ENCODE measurements at places on chromosomes 3 and 15.
A peak's percentile ranks its signal among the peaks of the same experiment; 100 is the strongest.

- DNase-seq = no peak
Observed at GRCh38 chr3:136197159-136197793, 1.1 kb upstream of the MSL2 start.

DNA sequence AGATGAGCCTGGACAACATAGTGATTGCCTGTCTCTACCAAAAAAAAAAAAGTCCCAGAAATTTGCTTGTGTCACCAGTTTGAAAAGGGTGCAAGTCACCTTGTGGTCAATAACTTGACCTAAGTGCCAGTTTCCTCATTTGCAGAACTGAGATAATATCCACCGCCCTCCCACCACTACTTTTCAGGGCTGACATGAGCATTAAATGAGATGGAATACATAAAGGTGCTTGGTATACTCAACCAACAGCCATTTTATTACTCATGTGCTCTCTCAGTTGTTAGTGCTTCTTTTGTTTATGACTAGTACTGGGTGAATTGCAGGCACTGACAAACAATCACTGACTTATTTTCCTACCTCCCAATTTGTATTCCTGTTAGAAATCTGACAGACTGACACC is 340.5 kb upstream of the SATB1 start:
- no peak for DNase-seq

DNA sequence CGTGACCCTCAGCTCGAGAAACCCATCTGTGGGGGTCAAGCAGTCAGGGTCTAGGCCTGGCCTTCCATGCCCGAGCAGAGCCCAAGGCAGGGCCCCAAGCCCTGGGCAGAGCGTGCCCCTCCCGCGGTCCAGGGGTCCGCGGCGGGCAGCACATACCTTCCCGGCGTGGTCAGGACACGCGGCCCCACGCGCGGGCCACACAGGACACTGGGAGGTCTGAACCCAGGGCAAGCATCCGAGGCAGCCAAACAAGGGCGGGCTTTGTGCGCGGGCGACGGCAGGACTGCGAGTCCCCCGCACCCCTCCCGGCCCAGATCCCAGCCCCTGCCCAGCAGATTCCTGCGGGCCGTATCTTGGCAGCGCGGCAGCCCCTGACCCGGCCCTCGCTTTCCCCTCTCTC is 61.6 kb upstream of the ACAN start:
- DNase-seq = no peak

- DNase-seq = no peak
Observed at GRCh38 chr3:197465996-197466549, 89.7 kb downstream of the BDH1 start.

DNA sequence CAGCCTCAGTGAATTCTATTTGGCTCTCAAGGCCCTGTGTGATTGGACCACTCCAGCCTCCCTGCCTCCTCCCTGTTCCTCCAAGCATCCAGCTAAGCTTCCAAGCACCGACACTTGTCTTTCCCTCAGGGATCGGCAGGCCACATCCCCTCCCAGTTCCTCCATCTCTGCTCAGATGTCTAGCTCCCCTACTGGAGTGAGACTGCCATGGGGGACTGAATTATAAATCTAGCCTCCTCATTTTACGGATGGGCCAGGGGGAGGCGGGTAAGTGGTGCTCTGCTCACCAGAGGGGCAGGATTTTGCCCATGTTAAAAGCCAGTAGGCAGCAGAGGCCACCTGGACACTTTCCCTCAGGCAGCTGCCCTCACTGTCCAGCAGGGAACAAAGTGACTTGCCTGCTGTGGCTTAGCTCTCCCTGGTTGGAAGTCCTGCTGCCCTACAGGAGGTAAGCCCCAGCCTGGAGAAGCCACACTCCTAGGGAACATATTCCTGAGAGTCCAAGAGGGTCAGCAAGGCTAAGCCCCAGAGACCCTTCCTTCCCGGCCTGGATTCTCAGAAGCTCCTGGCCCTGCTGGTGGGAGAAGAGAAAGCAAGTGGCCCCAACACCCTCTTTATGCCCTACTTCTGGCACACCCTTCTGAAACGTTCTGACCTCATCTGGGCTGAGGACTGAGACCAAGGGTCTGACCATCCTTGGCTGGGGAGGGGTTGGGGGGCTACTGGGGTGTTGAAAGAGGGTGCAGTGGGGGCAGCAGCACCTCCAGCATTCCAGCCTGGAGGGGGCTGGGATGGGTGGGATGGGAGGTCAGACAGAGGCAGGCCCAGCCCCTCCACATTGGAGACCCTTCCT is 9.1 kb upstream of the HHATL start:
- DNase-seq = no peak

DNA sequence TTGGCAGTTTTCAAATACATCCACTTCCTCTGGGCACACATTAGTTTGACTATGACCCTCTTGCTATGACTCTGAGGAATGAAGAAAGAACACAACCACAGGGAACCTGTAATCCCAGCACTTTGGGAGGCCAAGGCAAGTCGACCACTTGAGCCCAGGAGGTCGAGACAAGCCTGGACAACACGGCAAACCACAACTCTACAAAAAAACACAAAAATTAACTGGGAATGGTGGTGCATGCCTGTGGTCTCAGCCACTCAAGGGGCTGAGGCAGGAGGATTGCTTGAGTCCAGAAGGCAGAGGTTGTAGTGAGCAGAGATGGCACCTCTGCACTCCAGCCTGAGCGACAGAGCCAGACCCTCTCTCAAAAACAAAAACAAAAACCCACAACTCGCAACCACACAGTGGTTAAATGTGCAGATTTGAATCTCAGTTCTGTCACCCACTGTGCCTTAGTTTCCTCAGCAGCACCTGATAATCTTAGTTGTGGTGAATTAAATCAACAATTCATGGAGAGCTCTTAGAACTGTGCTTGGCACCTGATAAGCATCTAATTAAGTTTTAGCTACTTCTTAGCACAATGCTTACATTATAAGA is 65.7 kb downstream of the MYLK start:
- DNase-seq = no peak

DNA sequence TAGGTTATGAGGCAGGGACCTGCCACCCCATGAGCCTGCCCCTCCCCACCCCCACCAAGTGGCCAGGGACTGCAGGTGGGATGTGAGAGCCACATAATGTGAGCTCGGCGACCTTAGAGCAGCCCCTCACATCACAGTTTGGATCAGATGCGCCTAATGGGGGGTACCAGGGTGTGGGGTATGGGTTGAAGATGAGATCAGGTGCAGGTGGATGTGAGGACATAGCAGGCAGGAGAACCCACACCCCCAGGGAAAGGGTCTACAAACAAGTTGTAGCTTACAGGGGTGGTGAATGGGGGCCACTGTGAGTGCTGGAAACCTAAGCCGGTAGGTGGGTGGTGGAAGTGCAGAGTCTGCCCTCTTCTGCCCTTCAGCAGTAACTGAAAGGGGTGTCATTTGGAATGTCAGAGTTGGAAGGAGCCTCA is 94.0 kb downstream of the CORO2B start:
- DNase-seq = peak; percentile 65

DNA sequence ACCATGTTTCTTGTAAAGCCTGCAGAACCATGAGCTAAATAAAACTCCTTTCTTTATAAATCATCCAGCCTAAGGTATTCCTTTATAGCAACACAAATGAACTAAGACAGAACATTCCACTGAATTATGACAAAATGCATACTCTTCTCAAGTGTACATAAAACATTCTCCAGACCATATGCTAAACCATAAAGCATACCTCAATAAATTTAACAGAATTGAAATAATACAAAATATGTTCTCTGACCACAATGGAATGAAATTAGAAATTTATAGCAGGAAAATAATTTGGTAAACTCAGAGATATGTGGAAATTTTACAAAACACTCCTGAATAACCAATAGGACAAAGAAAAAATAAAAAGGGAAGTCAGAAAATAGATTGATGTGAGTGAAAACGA is 88.6 kb downstream of the KLF13 start:
- DNase-seq = no peak

DNA sequence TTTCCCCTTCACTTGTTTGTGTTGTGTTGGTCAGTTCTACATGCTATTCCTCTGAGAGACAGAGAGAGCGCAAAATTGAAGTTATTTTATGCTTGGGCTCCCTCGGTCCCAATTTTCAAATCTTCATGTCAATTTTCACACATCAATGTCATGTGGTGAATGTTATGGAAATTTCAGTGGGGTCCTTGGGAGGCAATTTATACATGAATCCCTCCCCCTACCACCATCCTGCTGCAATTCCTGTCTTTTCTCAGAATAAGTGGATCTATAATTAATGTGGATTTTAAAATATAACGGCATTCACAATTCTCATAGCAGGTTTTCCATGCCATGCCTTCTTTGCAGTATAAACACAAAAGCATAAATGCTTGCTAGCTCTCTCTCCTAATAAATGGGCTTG is 499.9 kb downstream of the MCTP2 start:
- DNase-seq = no peak

DNA sequence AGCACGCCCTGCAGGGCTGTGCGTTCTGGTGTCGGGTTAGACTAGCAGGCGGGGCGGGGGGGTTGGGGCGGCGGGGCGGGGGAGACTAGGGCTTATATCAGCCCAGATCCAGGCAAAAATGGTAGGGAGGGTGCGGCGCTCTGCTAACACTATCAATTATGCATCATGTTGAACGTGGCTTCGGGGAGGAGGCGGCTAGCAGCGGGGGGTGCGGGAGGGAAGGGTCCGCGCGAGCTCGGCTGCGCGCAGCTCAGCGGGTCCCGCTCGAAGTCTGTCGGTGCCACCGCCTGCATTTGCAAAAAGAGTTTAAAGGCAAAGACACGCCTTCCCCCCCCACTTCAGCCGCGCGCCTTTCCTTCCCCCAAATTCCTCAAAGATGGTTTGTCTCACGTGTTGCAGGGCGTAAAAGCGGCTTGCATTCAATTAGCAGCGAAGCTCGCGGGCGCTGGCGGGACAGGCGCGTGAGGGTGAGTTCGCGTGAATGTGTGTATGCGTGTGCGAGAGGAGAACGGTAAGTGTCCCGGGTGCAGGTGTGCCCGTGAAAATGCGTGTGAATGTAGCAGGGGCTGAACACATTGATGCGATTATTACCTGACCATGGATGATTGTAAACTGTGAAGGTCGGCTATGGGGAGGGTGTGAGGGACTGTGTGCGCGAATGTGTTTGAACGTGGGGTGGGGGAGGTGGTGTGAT is at the start of gene ISLR2:
ISLR2 (plus strand) TSS at position 432 of the 694 bp plus-strand sequence. CDS start 2,169 bp downstream, outside the sequence.
- no peak for DNase-seq

DNA sequence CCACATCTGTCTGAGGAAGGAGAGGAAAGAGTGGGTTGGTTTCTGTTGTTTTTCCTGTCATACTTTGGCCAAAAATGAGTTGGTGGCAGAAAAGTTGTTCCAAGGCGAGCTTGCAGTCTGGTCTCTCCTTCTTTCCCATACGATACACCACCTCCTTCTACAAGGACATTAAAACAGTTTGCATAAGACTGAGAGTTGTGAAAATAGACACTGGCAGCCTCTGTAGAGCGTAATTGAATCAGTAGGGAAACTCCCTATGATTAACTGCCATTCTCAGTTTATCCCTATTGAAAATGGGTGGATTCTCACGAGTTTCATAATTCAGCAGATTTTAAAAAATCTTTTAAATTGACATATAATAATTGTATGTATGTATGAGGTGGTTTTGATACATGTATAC is 3.7 kb upstream of the LSG1 start:
- no peak for DNase-seq

GRCh38 chr15:66946578-66947164 is 118.7 kb upstream of the SMAD3 start:
- DNase-seq = no peak

DNA sequence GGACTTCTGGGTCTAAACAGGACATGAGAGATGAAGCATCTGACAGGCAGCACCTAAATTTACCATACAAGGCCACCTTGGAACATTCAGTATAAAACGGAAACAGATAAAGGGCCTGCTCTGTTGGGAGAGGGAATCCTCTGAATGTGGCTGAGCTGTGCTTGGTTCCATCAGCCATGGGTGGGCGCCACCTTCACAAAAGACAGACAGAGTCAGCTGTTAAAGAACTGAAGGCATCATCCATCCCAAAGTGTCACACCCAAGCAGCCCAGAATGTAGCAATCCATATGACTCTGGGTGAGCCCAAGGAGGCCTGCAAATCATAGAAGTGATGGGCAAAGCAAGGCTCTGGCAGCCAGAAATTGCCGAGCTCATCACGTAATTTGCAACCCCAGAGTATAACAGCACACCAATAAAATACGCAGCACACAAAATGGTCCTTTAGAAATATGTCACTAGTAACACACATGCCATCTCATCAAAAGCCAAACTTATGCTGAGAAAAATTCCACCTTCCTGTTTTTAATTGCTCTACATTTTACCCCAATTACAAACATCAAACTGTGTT is 24.8 kb upstream of the RBP1 start:
- no peak for DNase-seq

GRCh38 chr15:78065973-78066946 is 11.3 kb downstream of the TBC1D2B start:
- no peak for DNase-seq

DNA sequence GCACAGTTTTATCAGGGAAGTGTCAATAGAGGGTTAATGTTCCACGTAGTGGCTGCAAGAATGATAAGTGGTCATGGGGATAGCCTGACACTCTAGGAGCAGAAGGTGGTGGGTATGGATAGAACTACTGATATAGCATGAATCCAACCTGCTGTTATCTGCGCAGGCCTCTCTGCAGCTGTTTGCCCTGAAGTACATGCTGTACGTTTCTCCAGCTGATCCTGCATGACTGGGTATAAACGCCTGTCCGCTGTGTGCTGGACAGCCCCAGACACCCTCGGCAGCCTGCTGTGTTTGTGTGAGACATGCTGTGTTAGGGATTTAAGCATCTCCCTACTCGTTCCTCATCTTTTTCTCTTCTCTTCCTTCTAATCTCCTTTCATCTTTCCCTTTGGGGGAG is 87.1 kb downstream of the LPP start:
- no peak for DNase-seq

DNA sequence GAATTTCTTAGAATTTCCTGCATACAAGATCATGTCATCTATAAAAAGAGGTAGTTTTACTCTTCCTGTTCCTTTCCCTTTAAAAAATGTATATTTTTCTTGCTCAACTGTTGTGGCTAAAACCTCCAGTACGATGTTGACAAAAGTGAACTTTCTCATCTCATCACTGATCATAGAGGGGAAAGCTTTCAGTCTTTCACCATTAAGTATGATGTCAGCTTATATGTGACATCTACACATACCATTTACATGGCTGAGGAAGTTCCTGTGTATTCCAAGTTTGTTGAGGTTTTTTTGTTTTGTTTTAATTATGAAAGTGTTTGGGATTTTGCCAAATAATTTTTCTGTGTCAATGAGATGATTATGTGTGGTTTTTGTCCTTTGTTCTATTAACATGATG is 173.6 kb downstream of the PLD1 start:
- DNase-seq = no peak

DNA sequence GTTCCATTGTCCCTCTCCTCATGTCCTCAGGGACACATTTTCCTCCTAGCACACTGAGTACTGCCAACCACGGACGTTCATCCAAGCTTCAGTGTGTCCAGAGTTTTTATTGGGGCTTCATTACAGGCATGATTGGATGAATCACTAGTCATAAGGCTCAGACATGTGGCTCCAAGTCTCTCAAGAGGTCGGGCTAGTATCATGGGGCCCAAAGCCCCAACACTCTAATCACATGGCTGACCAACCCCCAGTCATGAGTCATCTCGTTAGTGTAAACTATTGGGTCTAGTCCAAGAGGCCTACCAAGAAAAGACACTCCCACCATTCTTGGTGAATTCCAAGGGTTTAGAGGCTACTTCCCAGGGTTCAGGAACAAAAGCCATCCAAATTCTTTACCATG is 4.4 kb downstream of the TERC start:
- no peak for DNase-seq

GRCh38 chr15:76335307-76336253 is 993 bp upstream of the ISL2 start:
- no peak for DNase-seq

Measured in H1 (cell line).